ENCODE measurements at places on chromosomes 7 and 10. TPM values are rescaled to one million over a fixed set of nuclear protein-coding genes. Genes with fewer than 3 reads are reported as not detected.

- no peak for DNase-seq
These were observed 554.9 kb downstream of the KCNMA1 start for GRCh38 chr10:77082601-77083252.

- no peak for DNase-seq
These were observed 37.7 kb downstream of the SNX13 start for GRCh38 chr7:17902599-17902998.

The EPHB6 gene
- 29.6 TPM for polyA plus RNA-seq

DNA sequence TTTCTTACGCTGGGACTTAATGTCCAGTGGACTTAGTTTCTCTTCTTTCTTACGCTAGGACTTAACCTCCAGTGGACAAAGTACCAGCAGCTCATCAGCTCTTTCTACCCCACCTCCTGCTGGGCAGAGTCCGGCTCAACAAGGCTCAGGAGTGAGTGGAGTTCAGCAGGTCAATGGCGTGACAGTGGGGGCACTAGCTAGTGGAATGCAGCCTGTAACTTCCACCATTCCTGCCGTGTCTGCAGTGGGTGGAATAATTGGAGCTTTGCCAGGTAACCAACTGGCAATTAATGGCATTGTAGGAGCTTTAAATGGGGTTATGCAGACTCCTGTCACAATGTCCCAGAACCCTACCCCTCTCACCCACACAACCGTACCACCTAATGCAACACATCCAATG is 199.7 kb downstream of the MLLT10 start:
- no peak for DNase-seq

The NCF1 gene
- polyA plus RNA-seq, result 1.2 TPM

GRCh38 chr7:105389889-105390288 is 1.2 kb upstream of the SRPK2 start:
- DNase-seq, result no peak

The WDR86 gene
- 12.4 TPM for polyA plus RNA-seq

The PAPOLB gene
- not detected for polyA plus RNA-seq

DNA sequence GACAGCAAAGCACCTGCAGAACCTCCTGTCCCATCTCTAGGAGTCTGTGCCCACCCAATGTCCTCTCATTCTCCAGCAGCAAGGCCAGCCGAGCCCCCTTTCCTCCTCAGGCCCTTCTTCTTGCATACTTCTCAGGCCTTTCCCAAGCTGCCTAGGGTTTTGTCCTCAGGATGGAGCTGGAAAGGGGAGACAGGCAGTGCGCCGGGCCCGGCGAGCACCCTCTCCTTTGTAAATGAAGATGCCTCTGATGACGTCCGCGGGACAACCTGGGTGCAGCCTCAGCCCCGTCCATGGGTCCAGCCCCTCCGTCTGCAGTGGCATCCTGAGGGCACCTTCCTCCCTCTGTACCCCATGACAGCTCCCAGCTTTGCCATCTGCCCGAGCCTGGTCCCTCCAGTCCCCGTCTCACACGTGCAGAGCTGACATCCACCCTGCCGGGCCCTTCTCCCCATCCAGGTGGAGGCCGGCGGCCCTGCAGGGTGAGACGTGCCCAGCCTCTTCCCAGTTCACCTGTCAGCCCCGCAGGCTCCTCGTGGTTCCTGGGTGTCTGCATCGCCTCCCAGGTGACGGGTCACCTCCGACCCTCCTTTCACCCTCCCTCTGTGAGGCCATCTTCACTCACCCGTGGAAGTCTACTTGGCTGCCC is 36.4 kb downstream of the JAKMIP3 start:
- DNase-seq, result no peak

The SLC26A4 gene
- 0.35 TPM for polyA plus RNA-seq
